ENCODE measurements at places on chromosomes 4 and X.

DNA sequence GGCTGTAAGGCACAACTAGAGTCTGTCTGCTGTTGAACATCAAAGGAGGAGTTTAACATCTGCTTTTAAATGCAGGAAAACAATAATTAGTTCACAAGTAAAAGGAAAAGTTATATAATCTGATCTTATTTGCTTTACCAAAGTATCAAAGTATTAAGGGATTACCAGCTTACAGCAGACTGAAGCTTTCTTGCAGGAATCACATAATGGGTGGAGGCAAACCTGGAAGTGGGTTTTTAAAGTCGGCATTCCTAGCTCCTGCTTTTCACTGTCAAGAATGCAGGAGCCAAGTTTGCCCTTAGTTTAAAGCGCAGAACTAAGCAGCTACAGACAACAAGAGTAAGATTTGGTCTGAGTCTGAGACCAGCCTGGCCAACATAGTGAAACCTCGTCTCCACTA is 122.2 kb downstream of the APBB2 start:
- DNase-seq, result no peak

DNA sequence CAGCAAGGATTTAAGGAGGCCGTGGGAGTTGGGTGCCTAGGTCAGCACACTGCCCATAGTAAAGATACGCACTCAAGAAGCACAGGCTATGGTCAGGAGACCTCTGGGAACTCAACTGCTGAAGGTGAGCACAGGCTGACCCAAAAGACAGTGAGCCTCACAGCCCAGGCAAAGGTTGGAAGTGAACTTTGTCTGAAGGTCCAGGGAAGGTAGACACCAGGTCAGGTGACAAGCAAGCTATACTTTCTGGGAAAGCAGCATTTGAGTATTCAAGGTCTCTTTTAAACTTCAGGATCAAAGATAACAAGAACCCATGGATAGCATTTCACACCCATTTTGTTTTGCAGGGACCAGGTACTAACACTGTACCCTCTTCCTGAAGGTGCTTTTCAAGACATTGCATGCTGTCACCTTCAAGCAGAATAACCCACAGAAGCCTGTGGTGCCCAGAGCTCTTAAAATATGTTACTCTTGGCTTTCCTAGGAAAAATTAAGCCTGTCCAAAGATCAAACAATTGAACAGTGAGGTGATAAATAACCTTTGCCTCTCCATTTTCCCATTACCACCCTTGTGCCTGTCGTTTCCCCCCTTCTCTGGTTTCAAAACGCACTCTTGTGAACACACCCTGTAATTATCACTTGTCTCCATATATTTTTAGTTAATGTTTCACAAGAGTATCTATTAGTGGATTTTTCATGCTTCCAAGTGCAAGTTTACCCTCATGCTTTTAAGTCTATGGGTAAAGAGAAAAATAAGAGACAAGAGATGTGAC is 3.4 kb upstream of the S100G start:
- no peak for DNase-seq

DNA sequence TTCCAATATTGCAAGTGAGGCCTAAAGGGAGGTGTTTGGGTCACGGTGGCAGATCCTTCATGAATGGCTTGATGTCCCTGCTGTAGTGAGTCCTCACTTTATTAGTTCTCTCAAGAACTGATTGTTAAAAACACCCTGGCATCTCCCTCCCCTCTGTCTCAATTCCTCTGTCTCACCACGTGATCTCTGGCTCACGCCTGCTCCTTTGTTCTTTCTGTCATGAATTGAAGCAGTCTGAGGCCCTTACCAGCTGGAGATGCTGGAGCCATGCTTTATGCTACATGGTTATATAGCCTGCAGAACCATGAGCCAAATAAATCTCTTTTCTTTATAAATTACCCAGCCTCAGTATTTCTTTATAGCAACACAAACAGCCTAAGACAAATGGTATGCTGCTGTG is 980.7 kb upstream of the GRIA3 start:
- no peak for DNase-seq

DNA sequence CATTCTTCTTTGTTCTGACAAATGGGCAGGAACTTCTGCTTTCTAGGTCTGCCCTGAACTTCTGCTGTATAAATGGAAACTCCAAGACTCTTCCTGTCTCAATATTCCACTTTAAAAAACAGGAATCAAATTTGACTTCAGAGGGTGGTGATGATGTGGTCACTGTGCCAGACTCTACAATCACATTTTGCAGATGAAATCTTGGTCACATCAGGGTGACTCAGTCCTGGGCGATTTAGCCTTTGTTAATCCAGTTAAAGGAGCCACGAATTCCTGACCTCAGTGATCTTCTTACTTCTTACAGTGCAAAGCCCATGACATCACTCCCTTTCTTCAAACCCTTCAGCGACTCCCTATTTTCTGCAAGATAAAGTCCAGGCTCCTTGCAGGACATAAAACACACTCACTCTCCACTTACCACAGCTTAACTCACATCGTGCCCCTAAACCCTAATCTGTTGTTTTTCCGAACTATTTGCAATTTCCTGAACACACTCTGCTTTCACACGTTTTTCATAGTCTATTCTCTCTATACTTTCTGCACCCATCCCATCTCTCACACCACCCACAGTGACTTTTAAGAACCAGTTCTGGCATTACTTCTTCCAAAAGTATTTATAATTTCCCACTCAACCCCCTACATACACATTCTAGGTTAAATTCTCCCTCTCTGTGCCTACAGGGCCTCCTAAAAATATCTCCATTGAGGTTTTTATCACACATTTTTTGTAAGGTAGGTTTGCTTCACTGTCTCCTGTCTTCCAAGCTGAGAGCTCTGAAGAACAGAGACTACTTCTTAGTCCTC is 11.1 kb downstream of the GASK1B start:
- DNase-seq, result no peak

- DNase-seq, result no peak
These were observed 393.1 kb upstream of the ZFP42 start for GRCh38 chr4:187602339-187603092.

- DNase-seq, result no peak
These were observed 665.4 kb upstream of the PABPC4L start for GRCh38 chr4:134867027-134867426.

DNA sequence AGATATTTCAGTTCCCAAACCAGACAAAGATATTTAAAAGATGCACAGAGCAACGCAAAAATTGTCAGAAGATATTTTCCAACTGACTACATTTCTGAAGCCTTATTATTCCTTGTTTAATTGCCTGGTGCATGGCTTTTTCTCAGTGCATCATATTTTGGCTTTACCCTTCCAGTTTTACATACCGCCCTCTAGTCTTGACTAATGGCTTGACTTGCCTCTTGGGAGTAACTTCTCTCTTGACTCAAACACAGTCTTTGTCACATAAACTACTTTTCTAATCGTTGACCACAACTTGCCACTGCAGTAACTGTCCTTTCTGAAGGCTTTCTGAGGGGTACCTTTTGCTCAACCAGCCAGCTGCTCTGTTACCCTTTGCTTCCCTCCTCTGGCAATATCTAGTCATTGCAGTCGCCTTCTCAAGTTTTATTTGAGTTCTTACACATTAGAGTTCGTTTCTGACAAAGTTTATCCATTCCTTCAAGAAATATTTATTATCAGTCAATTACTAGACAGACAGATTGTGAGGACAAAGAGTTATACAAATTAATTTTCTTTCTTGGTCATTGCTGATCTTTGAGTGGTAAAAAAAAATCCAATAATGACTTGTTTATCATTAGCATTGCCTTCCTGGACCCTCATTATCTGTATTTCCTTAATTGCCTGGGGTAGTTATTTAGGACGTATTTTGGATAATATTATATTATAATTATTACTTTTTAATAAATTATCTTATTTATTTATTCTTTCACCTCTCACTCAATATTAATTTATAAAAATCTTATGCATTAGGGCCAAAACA is 506.9 kb upstream of the PCDH10 start:
- no peak for DNase-seq

GRCh38 chr4:152594057-152594456 is 58.2 kb upstream of the FBXW7 start:
- no peak for DNase-seq

- DNase-seq, result no peak
These were observed 15.8 kb downstream of the ATXN3L start for GRCh38 chrX:13304052-13304451.

DNA sequence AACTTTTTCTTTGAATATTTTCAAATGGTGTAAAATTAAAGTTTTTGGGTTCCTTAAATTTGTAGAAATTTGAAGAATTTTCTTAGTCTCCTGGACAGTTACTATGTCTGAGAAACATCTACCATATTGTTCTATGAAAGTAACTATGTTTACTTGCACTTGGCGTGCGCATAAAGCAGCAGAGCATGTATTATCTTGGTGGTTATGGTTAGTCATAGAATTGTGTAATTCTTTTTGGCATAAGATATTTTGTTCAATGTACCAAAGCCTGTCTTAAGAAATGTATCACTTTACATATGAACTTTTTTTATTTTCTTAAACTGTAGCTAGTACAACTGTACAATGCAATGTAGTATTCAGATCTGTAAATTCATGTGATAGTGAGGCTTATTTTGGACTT is 49.2 kb downstream of the CDS1 start:
- DNase-seq, result no peak

GRCh38 chr4:40730091-40730679 is 19.6 kb upstream of the NSUN7 start:
- DNase-seq, result no peak

GRCh38 chrX:39577985-39578869 is 519.5 kb downstream of the BCOR start:
- DNase-seq, result peak; percentile 55

DNA sequence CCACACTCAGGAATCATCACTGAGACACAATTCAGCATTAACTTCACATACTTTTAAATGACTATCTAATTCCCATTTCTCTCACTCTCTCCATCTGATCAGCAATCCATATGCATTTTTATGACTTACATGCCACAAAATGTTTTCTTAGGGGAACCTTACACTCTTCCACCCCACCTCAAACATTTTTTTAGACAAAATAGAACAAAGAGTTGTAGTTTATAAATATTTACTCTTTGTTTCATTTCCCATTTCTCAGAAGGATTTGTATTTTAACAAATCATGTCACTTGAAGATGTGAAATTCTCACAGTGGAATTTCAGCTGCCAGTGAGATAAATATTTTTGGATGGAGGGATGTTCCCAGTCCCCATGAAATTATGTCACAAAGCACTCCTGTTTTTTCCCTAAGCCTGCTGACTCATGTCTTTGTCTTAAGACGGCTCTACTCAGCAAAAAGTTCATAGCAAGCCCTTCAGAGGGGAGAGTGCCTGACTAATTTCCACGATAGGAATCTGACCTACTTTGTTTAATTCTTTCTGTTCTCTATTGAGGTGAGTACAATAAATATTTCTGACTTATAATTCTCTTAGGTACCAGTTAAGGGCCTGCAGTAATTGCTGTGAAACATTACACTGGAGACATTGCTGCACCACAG is 257.7 kb downstream of the THOC2 start:
- DNase-seq, result no peak

GRCh38 chr4:185773419-185773818 is 38.6 kb downstream of the SORBS2 start:
- DNase-seq, result no peak

DNA sequence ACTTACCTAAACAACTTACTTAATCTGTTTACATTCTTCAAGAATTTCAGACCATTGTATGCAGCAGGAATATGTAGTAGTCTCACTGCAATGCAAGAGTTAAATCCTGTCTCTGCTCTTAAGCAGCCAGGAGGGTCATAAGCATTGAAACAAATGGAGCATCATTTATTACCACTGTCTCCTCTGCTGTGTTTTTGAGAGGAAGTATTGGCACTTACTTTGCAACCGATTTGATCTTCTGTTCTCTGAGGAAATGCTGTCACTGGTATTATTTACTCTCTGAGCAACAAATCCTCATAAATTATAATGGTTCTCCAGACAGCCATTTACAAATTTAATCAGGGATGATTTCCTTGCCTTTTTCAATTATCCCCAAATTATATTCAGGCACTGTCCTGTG is 1367.1 kb downstream of the STIM2 start:
- DNase-seq, result no peak

GRCh38 chr4:152398060-152398459 is 137.8 kb downstream of the FBXW7 start:
- no peak for DNase-seq

GRCh38 chr4:6893449-6894085 is 16.1 kb upstream of the TBC1D14 start:
- no peak for DNase-seq

- no peak for DNase-seq
These were observed 1.1 kb upstream of the PDLIM3 start for GRCh38 chr4:185536411-185536709.

- no peak for DNase-seq
These were observed 30.1 kb downstream of the RASSF6 start for GRCh38 chr4:73589887-73590801.

- DNase-seq, result no peak
These were observed 44.5 kb downstream of the STPG2 start for GRCh38 chr4:98098764-98099163.

GRCh38 chr4:73763877-73764276 is 23.5 kb downstream of the CXCL8 start:
- DNase-seq, result no peak

DNA sequence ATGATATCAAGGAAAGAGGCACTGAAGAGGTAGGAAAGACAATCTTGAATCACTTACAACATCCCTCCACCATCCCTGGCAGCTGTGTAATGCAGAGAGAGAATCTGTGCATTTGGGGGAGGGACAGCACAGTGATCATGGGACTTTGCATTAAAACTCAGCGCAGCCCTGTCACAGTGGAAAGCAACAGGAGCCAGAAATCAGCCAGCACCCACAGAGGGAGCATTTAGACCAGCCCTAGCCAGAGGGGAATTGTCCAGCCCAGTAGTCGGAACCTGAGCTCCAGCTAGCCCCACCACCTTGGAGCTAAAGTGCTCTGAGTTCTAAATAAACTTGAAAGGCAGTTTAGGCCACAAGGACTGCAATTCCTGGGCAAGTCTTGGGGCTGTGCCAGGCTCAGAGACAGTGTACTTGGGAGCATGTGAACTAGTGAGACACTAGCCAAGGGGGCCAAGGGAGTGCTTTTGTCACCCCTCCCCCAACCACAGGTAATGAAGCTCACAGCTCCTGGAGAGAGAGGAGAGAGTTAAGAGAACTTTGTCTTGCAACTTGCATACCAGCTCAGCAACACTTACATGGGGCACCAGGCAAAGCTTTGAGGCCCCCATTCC is 83.9 kb upstream of the FAM241A start:
- no peak for DNase-seq

GRCh38 chr4:75598390-75598789 is 31.9 kb downstream of the CDKL2 start:
- no peak for DNase-seq

- no peak for DNase-seq
These were observed 24.5 kb downstream of the DHX15 start for GRCh38 chr4:24559889-24560288.

DNA sequence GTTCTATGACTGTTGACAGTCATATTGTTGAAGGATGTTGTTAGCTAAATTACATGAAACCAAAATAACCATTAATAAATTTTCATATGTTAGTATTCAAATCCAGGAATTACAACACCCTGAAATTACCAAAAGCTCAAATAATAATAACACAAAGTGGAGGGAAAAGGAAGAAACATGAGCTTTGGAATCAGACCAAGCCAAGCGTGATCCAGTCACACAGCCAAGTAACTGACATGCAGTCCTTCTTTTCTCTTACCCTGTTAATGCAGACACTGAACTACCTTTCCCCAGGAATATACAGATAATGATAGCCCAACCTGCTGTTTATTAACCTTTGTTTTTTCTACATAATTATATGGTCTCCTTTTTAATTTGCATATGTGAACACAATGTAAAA is 130.2 kb downstream of the HS3ST1 start:
- DNase-seq, result no peak

- DNase-seq, result no peak
These were observed 220.4 kb upstream of the FAM47C start for GRCh38 chrX:36787752-36788151.
